ENCODE measurements at places on chromosomes 2 and 18.
A peak's percentile ranks its signal among the peaks of the same experiment; 100 is the strongest.

GRCh38 chr18:45357686-45358470 is 257.4 kb upstream of the SLC14A2 start:
- no peak for DNase-seq

DNA sequence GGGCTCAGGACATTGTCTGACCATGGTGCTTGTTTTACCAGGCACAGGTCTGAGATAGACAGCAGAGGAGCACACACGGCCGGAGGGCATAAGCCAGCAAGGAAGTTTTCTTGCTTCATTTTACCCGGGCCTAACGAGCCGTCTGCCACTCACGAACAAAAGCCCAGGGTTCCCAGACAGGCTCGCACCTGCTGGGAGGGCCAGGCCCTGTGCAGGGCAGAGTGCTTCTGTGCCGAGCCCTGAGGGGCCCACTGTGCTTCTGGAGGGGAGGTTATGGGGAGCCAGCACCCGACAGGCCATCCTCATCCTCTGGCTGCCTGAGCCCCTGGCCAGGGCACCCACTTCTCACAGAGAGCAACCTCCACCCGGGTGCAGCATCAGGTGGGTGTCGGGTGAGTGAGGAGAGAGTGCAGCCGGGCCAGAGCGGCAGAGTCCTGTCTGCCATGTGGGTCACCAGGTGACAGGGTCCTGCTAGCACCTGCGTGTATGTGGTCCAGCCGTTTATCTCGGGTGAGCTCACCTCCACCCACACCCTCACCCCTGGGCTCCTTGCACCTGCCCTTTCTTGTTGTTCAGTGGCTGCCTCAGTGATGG is 297.9 kb downstream of the NDUFA10 start:
- no peak for DNase-seq

DNA sequence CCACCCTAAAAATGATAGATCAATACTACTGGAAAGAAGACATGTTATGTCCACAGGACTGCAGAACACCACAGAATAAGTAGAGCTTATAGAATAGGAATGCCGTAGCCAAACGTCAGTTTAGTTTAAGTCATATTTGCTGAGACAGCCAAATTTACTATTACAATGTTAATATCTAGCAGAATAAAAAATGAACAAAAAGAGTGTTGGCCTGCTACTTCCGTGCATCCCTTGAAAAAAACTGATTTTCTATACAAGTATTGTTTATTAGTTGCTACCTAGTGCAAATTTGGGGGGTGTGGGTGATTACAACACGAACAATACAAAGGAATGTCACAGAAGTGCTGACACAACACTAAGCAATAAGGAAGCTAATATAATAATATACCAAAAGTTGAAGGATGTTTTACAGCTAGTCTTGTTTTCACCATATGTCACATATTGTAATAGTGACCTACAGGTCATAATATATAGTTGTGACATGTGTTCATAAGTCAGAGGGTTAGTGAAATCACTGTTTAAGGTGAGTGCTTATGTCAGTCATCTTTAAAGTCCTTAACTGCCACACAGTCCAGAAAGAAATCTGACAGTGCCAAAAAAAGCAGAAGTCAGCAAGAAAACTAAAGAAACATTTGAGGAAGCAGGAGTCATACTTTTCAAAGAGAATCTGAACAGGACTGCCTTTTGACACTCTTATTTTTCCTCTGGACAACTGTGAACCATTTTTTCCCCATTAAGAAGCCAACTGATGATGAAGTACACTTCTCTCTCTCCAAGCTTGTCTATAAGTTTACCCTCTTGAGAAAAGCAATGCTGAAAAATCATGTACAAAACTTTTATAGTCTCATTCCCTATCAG is 376.4 kb downstream of the ZEB2 start:
- no peak for DNase-seq

DNA sequence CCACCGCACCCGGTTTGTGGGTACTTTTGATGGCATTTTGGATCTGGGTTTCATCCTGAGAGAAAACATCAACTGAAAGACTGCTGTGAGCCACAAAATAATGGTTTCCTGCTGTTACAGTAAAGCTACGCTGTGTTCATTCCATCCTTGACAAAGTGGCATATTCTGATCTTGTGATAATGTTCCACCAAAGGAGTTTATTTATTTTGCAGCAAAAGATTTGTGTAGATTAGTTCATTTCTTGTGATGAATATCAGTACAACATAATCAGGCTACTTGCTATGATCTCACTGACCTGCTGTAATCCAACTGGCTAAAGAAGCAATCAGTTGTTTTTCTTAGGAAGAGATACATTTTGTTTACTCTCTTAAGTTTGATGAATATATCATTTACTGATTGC is 45.0 kb downstream of the EEF1B2 start:
- DNase-seq, result no peak

GRCh38 chr2:178008636-178009289 is 63.8 kb downstream of the PDE11A start:
- no peak for DNase-seq

DNA sequence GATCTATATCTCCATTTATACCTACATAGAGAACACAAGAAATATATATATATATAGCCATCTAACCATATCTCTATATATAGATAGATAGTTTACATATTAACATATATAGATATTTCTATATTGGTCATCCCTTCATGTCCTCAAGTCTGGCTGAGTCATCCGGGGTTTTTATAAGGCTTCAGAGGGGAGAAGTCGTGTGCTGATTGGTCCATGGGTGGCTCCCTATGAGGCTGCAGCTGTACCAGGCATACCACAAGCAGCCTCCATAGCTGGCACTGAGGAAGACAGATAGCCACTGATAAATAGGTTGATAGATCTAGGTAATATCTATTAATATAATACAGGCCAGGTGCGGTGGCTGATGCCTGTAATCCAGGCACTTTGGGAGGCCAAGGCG is 618.3 kb upstream of the SETBP1 start:
- no peak for DNase-seq

DNA sequence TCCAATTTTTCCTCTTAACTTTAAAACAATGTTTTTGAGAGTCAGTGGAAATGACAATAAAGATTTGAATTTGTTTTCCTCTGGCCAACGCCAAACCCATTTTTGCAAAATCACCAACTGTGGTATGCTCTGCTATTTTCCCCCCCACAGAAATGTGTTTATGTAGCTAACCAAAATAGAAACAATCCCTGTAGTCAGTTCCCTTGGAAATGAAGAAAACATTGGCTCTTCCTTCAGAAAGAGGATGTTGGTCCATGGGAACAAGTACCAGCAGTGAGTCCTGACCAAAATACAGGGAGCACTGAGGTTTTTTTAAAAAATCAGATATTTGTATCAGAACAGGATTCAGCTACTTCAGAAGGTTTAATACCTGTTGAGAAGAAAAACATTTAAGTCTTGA is 65.3 kb downstream of the SLC40A1 start:
- no peak for DNase-seq

DNA sequence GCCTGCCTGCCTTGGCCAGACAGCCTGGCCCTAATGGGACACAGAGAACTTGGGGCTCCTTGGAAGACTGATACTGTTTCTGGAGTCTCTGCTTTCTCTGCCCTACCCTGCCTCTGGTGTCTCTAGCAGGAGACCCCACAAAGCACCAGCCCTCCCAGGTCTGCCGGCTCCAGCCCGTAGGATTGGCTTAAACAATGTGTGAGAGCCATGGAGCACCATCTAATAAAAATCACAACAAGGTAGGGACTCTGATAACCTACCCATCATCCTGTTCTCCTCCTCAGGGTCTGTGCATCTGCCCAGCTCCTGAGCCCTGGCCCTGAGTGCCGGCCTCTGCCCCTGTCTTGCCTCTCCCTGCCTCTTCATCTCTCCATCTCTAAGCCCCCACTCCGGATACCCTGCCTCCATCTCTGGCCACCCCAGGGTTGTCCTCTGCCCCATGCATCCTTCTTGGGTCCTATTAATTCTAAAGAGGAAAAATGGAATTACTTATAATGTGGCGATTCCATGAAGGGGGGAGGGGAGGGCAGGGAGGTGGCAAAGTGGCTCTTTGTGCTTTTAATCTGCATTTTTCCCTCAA is 1.2 kb upstream of the ECEL1 start:
- DNase-seq, result no peak

DNA sequence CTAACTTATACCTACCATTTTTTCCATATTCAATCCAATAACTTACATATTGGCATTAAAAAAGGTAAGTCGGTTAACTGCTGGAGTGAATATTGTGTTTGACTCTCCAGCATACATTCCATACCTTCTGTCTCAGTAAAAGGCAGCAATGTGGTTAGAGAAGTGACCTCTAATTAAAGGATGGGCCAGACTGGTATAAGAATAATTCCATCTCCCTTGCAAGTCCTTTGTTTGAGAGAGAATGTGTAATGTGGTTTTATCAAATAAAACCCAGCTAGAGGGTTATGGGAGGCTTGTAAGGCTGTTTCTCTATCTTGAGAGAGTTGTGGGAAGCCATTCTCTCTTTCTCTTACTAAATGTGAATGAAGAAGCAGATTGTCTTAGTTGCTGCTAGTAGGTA is 289.3 kb upstream of the TCF4 start:
- no peak for DNase-seq

- no peak for DNase-seq
These were observed 197.0 kb upstream of the MEIS1 start for GRCh38 chr2:66237803-66238379.

- DNase-seq, result peak; percentile 63
These were observed 22.9 kb upstream of the DARS1 start for GRCh38 chr2:136008205-136008865.

- no peak for DNase-seq
These were observed 59.0 kb downstream of the TPGS2 start for GRCh38 chr18:36769611-36770314.

DNA sequence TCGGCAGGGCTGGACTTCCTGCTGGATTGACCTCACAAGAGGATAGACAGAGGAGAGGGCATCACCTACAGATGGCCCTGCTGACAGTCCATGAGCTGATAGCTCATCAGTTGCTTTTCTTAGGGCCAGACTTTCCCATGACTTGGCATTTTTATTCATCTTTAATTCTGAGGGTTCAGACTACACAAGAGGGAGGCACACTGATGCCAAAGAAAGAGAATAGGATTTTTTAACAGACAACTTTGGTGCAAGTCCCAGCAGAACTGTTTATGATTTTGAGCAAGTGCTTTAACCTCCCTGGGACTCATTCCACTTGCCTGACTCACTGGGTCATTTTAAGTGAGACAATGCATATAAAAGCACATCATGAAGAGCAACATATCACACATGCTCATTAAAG is 299.2 kb downstream of the INSIG2 start:
- no peak for DNase-seq

DNA sequence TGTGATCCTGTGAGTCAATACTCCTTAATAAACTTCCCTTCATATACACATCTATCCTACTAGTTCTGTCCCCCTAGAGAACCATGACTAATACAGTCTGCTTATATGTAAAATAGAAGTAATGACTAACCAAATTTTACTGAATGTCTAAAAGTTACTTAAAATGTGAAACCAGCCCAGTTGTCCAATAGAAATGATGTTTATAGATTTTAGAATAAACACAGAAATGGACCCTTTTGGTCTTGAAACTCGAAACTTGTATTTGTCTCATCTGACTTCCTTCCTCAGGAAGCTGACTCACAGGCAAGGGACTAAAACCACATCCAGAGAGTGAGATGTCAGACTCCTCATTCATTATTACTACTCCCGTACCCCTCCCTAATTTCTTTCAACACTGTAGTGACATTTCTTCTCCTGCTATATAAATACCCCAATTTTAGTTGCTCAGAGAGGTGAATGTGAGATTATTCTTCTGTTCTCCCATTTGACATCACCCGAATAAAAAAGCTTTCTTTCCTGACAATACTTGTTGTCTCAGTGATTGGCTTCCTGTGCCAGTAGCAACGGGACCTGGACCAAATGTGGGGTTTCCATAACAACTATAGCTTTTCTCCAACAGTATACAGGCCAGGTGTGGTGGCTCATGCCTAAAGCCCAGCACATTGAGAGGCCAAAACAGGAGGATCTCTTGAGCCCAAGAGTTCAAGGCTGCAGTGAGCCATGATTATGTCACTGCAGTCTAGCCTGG is 486.0 kb downstream of the ERBB4 start:
- no peak for DNase-seq

DNA sequence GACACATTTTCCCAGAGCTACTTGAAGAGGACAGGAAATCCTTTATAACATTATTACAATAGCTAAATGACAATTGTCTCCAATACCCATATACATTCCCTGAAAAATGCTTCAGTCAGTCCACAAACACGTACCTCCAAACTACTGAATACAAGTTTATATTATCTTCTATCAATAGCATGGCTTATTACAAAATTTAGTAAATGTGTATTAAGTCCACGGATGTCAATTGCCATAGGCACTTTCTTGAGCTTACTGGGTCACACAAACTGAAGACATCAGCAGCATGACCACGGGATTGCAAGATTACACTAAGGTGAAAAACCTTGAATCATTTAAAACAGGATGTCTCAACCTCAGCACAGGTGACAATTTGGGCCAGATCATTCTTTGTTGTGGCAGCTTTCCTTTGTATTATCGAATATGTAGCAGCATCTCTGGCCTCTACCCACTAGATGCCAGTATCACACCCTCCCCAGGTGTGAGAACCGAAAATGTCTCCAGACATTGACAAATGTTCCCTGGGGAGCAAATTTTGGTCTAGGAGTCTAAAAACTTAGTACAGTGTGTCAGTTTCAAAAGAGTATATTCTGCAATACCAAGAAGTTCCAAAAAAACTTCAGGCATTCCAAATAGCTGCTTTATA is 1.4 kb downstream of the MBD2 start:
- peak; percentile 16 for DNase-seq

- DNase-seq, result no peak
These were observed 232.8 kb downstream of the GALR1 start for GRCh38 chr18:77482190-77483085.

DNA sequence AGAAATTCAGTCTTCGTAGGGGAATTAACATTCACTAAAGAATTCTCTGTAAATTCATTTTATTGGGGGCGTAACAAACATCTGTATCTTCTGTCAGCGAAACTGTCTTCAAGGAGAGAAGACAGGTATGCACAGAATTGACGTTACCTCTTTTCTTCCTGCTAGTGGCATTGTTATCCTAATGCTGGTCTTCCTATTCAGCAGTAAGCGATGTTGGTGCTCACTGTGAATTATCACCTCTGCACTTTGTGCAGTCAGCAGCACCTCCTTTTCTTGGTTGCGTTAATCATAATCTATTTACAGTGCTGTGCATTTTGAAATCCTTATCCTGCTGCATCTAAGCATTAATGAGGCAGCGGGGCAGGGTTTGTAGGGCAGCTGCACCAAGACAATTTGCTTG is 362.3 kb downstream of the SLC4A3 start:
- no peak for DNase-seq

DNA sequence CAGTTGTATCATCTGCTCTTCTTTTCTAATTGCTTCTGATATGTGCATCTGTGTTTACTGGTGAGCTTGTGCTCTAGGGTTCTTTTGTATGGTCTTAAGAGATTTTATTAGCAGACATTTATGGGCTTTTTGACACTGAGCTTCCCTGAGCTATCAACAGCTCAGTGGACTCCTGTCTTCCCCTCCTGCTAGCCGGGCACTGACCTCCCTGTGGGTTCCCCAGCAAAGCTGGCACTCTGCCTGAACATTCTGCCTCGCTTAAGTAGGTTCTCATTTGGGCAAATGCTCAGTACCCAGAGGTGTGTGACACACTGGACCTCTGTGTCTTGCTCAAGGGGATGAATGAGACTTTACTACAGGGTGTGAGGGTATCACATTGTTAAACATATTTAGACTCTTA is 15.8 kb downstream of the TRAF3IP1 start:
- DNase-seq, result no peak

- no peak for DNase-seq
These were observed 43.7 kb downstream of the RPIA start for GRCh38 chr2:88735133-88735532.

- DNase-seq, result no peak
These were observed 186.8 kb upstream of the DLGAP1 start for GRCh38 chr18:4641771-4642368.

- no peak for DNase-seq
These were observed 21.7 kb downstream of the IL1R2 start for GRCh38 chr2:102013206-102014040.
